ENCODE measurements at places on chromosomes 2 and 18. TPM values are rescaled to one million over a fixed set of nuclear protein-coding genes. Genes with fewer than 3 reads are reported as not detected.

Gene HOXD3
- total RNA-seq = not detected

GRCh38 chr2:19362094-19362754 is 3.8 kb upstream of the OSR1 start:
- H3K27ac ChIP-seq = no peak overlapping the region
- H3K27me3 ChIP-seq = peaks cover 49% of the 10 kb centered on the region
- no peaks in the 10 kb centered on the region for H3K4me1 ChIP-seq
- H3K4me3 ChIP-seq = no peak overlapping the region

Gene UNC80
- total RNA-seq = 0.11 TPM

Gene WNT10A
- total RNA-seq = not detected

GRCh38 chr2:227033471-227034148 is 130.4 kb downstream of the COL4A4 start:
- no peak overlapping the region for H3K27ac ChIP-seq
- no peaks in the 10 kb centered on the region for H3K4me1 ChIP-seq
- DNase-seq = peak; percentile 28
- H3K27me3 ChIP-seq = no peaks in the 10 kb centered on the region

DNA sequence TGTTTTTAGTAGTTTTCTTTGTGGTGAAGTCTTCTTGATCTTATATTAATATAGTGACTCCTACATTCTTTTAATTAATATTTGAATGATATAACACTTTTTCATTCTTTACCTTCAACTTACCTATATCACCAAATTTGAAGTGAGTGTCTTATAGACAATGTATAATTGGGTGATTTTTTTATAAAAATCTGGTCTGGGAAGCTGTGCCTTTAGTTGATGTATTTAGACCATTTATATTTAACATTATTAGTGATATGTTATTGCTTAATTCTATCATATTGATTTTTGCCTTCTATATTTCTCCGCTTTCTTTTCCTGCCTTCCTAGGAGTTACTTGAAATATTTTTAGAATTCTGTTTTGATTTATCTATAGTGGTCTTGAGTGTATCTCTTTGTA is 16.4 kb downstream of the TMEM182 start:
- H3K27ac ChIP-seq = no peak overlapping the region
- no peaks in the 10 kb centered on the region for H3K36me3 ChIP-seq
- H3K4me1 ChIP-seq = no peaks in the 10 kb centered on the region
- H3K27me3 ChIP-seq = no peaks in the 10 kb centered on the region
- no peak overlapping the region for H3K4me3 ChIP-seq
- DNase-seq = no peak

Gene CKAP2L
- 17.6 TPM for total RNA-seq

Gene RAD51AP2
- not detected for total RNA-seq

GRCh38 chr18:61340148-61340547 is 6.9 kb downstream of the CDH20 start:
- no peak for DNase-seq
- no peaks in the 10 kb centered on the region for H3K4me1 ChIP-seq
- no peak overlapping the region for H3K27ac ChIP-seq

Gene ZSWIM2
- not detected for total RNA-seq

DNA sequence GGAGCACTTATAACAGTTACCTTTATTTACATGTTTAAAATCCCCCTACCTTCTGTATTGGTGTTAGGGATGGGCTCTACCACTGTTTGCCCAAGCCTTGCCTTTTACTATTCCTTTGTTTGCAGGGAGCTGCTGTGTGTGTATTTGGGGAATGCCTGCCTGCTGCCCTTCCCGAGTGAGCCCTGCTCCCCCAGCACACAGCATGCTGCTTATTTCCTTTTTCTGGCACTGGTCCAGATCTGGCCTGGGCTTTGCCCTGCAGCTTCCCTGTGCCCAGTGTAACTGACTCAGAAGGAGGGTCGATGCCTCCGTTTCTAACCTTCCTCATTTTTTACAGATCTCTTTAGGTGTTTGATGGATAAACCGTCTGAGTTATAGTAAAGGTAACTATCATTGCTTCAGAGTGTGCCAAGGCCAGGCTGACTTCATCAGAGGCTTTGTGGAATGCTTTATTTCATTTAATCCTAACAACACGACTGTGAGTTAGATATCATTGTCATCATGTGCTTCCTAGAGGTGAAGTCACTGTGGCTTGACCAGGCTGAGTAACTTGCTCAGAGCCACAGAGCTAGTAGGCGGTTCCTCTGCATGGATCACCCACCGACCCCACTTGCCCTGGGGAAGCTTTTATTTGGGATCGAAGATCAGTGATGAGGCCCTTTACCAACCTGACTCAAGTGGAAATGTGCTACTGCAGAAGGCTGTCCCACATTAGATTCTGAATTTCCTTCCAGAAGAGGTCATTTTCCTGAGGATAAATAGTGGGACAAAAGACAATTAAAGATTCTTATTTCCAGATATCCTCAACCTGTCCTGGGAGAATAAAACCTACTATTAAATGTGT is 238.8 kb downstream of the ZNF407 start:
- no peak for DNase-seq
- no peak overlapping the region for H3K27ac ChIP-seq

DNA sequence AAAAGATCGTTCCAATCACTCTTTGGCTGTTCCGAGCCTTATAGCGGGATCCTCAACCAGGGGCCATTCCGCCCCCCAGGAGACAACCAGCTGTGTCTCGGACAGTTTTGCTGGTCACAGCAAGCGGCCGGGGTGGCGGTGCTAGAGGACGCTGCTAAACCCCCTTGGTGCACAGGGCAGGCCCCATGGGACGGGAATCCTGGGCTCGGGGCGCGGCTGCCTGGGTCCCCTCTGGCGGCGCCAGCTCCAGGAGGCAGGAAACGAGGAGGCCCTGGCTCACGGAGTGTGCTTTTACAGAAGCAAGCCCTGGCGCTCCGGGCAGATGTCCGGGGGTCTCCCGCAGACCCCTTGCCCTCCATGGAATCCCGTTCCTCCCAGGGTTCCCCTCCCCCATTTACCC is 22.1 kb downstream of the SCYGR8 start:
- no peaks in the 10 kb centered on the region for H3K36me3 ChIP-seq
- H3K27ac ChIP-seq = no peak overlapping the region
- H3K4me3 ChIP-seq = no peak overlapping the region
- DNase-seq = no peak
- peaks cover 10% of the 10 kb centered on the region for H3K27me3 ChIP-seq

Gene CD226
- total RNA-seq = 2.0 TPM

- no peak overlapping the region for H3K4me3 ChIP-seq
- H3K4me1 ChIP-seq = no peaks in the 10 kb centered on the region
- no peak for DNase-seq
- H3K27ac ChIP-seq = no peak overlapping the region
- H3K36me3 ChIP-seq = no peaks in the 10 kb centered on the region
- no peaks in the 10 kb centered on the region for H3K27me3 ChIP-seq
Observed at GRCh38 chr2:163306647-163307046, 429.2 kb downstream of the FIGN start.

Gene FABP1
- total RNA-seq = 0.64 TPM

Gene MAL
- not detected for total RNA-seq

GRCh38 chr2:240436683-240437550 is 1.5 kb downstream of the GPC1 start:
- no peak overlapping the region for H3K4me3 ChIP-seq
- no peaks in the 10 kb centered on the region for H3K4me1 ChIP-seq
- H3K27ac ChIP-seq = no peak overlapping the region

- H3K4me3 ChIP-seq = no peak overlapping the region
Observed at GRCh38 chr2:133296401-133296800, 271.9 kb downstream of the NCKAP5 start.

DNA sequence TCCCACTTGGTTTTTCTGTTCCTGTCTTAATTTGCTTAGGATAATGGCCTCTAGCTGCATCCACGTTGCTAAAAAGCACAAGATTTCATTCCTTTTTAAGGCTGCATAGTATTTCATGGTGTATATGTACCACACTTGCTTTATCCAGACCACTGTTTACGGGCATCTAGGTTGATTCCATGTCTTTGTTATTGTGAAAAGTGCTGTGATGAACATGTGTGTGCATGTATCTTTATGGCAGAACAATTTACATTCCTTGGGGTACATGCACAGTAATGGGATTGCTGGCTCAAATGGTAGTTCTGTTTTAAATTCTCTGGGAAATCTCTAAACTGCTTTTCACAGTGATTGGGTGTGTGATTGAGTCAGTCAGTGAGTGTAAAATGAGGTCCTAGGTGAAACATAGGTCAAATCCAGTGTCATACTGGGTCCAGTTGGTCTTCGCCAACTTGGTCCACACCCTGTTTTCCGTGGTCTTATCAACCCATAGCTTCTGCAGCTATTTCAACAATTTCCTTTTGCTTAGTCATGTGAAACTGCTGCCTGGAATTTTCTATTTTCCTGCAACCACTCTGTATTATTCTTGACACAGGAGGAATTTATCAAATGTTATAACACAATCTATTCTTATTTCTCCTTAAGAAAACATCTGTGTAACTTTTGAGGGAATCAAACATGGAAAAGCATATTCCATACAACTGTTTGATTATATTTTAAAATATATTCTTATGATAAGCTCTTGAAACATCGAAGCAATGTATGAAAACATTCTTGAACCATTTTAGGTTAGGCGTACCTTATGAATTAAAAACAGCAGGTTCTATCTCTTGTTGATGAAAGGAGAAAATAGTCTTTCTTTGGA is 82.9 kb downstream of the ADCYAP1 start:
- peak overlapping the region; percentile 17 for H3K27ac ChIP-seq
- no peaks in the 10 kb centered on the region for H3K4me1 ChIP-seq
- no peaks in the 10 kb centered on the region for H3K27me3 ChIP-seq
- H3K4me3 ChIP-seq = no peak overlapping the region
- peak; percentile 38 for DNase-seq
- H3K36me3 ChIP-seq = no peaks in the 10 kb centered on the region

DNA sequence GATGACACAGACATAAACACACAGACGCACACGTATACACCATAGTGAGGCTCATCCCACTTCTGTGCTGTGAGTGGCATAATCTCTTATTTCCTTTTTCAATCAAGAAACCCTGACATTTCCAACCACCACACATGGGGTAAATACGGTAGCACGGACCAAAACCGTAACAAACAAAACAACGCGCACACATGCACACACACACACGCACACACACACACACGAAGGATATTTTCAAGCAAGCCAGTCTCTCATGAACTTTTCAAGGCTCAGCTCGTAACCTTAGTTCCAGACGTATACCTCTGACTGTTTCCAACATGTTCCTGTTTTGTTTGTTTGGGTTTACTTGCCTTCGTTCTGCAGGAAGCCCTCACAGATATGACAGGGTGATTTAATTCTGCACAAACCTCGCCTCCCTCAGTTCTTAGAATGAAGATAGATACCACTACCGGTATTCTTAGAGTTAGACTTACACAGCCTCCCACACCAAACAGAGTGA is 119.8 kb downstream of the BCL2 start:
- no peaks in the 10 kb centered on the region for H3K36me3 ChIP-seq
- DNase-seq = peak; percentile 25
- peak overlapping the region; percentile 0 for H3K4me3 ChIP-seq
- no peak overlapping the region for H3K27ac ChIP-seq
- no peaks in the 10 kb centered on the region for H3K27me3 ChIP-seq

GRCh38 chr2:197786010-197786877 is 1.1 kb upstream of the BOLL start:
- DNase-seq = no peak
- H3K4me1 ChIP-seq = no peaks in the 10 kb centered on the region
- H3K27ac ChIP-seq = no peak overlapping the region
- H3K4me3 ChIP-seq = no peak overlapping the region
- H3K36me3 ChIP-seq = no peaks in the 10 kb centered on the region

DNA sequence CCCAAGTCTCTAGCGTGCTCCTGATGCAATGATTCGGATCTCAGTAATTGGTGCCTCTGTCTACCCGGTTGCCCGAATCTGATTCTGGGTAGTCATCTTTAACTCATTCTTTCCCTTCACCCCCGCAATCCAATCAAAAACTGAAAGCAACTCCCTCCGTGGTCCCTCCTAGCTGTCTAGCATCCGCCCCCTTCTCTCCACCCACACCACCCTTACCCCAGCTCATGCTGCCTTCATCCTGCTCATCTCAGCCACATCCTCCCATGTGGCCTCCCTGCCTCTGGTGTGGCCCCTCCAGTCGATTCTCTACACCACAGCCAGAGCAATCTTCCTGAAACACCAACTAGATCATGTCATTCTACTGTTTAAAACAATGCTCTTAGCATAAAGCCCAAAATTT is 62.3 kb downstream of the TTC32 start:
- H3K36me3 ChIP-seq = no peaks in the 10 kb centered on the region
- no peak overlapping the region for H3K4me3 ChIP-seq
- no peak overlapping the region for H3K27ac ChIP-seq
- H3K27me3 ChIP-seq = no peaks in the 10 kb centered on the region

GRCh38 chr18:13710414-13710831 is 15.9 kb downstream of the FAM210A start:
- DNase-seq = no peak
- no peak overlapping the region for H3K4me3 ChIP-seq
- H3K36me3 ChIP-seq = no peaks in the 10 kb centered on the region
- H3K27me3 ChIP-seq = no peaks in the 10 kb centered on the region
- no peak overlapping the region for H3K27ac ChIP-seq

Gene MC5R
- total RNA-seq = not detected

DNA sequence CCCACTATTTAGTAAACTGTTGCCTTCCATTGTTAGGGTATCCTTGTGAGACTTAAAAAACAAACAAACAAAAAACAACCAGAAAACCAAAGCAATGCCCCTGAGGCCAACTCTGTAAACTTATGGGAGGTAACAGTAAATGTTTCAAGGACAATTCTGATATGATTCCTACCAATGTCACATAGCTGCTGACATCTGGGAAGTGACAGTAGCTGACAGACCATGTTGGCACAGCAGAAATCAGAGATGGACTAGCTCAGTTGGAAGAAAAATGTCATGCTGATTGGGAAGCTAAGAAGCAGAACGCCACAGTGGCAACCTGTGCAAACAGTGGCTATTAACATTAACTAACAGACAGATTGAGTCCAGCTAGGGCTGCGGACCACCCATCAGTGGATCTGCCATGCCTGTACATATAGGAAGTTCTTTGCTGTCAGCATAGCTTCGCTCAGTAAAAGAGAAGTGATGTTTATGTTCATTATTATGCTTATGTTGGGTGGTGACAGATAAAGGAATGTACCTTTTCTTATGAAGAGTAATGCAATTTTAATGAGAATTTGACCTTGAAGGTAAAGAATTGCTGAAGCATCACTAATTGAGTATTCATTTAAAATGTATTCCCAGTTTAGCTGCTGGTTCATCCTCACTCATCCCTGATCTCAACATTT is 180.6 kb downstream of the PARD3B start:
- no peaks in the 10 kb centered on the region for H3K27me3 ChIP-seq
- no peaks in the 10 kb centered on the region for H3K36me3 ChIP-seq
- H3K27ac ChIP-seq = no peak overlapping the region
- DNase-seq = no peak
- no peak overlapping the region for H3K4me3 ChIP-seq

Gene STARD6
- total RNA-seq = not detected

Measured in K562 (cell line).